CD4-positive, alpha-beta T cell treated with Interleukin-10 for 1 hour (primary cell): ENCODE measurements at places on chromosomes 4 and X.
A peak's percentile ranks its signal among the peaks of the same experiment; 100 is the strongest.

GRCh38 chr4:23481566-23481965 is 408.3 kb downstream of the PPARGC1A start:
- no peak for DNase-seq

GRCh38 chr4:103100691-103101090 is 1.1 kb upstream of the BDH2 start:
- DNase-seq: no peak

DNA sequence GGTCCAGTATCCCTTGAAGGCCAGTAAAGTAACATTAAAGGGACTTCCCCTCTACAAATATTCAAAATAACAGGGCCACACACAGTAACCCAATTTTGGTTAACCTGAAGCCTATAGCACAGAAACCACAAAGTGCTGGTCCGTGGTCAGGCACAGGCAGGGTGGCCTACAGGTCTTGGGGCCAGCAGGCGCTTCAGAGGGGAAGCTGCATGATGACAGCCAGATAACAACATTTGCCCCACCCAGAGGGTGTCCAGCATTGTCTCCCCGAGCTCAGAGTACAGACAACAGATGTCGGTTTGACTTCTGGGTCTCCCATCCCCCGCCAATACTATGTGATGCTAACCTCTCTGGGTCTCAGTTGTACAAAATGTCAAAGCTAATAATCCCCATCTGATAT is 51.1 kb downstream of the SH3KBP1 start:
- no peak for DNase-seq

DNA sequence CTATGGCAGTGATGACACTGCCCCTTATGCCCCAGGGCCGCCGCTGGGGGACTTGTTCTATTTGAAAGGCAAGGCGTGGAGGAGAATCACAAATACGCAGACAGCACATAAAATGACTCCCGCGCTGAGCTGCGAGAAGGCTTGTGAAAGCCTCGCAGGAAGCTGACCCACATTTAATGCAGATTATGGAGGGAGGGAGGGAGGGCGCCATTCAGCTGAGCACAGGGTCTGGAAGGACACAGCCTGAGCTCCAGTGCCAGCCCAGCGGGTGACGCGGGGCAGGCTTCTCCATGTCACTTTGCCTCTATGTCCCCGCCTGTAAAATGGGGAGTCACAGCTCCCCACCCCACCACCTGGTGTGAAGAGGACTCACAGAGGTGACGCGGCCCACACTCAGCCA is 14.3 kb downstream of the ABLIM2 start:
- no peak for DNase-seq

- DNase-seq: no peak
Measured at GRCh38 chrX:30642642-30643041, 10.6 kb upstream of the GK start.

DNA sequence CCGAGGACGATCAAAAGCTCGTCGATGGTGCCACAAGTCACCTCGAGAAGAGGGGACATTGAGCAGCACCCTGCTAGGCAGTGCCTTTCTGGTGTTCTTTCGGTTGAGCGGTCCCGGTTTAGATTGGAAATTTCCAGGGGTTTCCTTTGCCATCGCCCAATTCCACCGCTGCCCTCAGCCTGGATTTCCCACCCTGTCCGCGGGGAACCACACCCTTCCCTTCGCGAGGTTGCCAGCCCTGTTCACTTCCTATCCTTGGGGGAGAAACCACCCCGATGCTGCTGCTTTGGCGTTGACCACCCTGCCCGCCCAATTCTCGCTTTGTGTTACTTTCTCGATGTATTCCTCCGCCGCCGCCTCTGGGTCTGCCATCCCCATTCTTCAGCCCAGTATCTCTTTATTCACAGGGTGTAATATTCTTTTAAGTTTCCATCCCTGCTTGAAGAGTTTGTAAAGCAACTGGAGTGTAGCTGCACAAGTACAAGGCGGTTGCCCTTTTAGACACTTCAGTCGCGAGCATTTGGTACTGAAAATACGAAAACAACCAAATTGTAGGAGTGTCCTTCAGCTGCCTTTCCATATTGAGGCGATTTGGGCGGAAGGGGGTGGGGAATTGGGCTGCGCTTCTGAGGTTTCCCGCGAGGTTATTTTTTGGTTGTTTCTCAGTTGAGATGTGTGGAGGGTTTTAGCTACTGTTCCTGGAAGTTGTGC is 1.1 kb downstream of the OGT start:
- DNase-seq: peak; percentile 78

DNA sequence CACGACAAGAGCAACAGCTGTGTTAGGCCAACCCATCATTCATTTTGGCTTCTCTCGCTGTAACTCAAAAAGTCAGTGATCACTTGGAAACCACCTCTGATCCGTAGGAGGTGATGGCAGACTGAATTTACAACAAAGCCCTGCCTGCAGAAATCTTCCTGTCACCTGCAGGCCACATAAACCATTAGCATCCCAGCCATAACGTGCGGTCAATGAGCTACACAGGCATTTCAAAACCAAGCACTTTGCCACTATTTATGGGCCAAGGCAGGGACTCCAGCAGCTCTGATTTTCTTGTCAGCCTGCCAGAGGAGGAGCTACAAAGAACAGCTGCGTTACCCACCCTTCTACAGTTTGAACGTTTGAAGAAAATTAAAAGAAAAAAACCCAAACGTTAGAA is 228.1 kb upstream of the PPARGC1A start:
- no peak for DNase-seq

DNA sequence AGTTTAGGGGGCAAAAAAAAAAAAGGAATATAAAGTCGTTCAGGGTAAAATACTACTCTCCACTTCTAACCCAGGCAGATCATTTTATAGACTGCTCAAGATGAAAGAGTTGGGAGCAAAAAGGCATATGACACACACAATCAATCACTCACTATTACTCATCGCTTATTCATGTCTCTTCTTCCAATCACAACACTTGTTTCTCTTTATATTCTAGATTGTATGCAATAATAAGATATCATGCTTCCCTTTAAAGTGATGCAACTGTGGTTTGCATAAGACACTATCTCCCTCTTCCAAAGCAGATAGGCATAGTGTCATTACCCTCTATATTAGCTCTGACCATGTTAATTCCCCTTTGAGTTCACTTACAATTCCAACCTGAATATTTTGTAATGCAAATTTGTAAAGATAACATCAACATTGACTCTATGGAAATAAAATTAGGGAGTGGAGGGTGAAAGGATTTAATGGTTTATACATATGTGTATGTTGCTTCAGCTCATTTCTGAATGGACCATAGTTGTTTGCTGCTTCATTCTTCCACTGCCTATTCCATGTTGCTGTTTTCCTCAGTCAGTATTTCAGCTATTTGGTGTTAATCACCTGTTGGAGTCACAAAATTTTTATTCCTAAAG is 154.9 kb upstream of the EPHA5 start:
- DNase-seq: no peak
